ENCODE measurements at places on chromosomes 7 and 10. TPM values are rescaled to one million over a fixed set of nuclear protein-coding genes. Genes with fewer than 3 reads are reported as not detected.

The TFEC gene
- 0.01 TPM for polyA plus RNA-seq

The OGDHL gene
- 0.19 TPM for polyA plus RNA-seq

The MBL2 gene
- polyA plus RNA-seq, result not detected

The CXCL12 gene
- polyA plus RNA-seq, result 93.4 TPM

The NEUROD6 gene
- polyA plus RNA-seq, result not detected

The NUTM2E gene
- 0.09 TPM for polyA plus RNA-seq

The SH2D4B gene
- not detected for polyA plus RNA-seq

The LEP gene
- not detected for polyA plus RNA-seq

The SNCG gene
- 4.6 TPM for polyA plus RNA-seq

The MINDY4 gene
- polyA plus RNA-seq, result 2.4 TPM

The PLAU gene
- polyA plus RNA-seq, result 329 TPM

The BICC1 gene
- 29.0 TPM for polyA plus RNA-seq

The ERV3-1 gene
- 16.3 TPM for polyA plus RNA-seq

The TAS2R5 gene
- 0.81 TPM for polyA plus RNA-seq

The SYCE1 gene
- polyA plus RNA-seq, result not detected

Data from AG04450 (cell line).